ENCODE measurements at places on chromosomes 7 and 10. TPM values are rescaled to one million over a fixed set of nuclear protein-coding genes. Genes with fewer than 3 reads are reported as not detected.

The TDRD1 gene
- not detected for total RNA-seq

The WIPF3 gene
- total RNA-seq: 0.21 TPM

The SCD gene
- 258 TPM for total RNA-seq

The ELOVL3 gene
- total RNA-seq: under 0.01 TPM

The STEAP4 gene
- 2.4 TPM for total RNA-seq

The TMEM176A gene
- total RNA-seq: not detected

The COL28A1 gene
- under 0.01 TPM for total RNA-seq

The RAMP3 gene
- not detected for total RNA-seq

The SPAM1 gene
- total RNA-seq: not detected

The KEL gene
- not detected for total RNA-seq

The LIPN gene
- total RNA-seq: 5.8 TPM

The TACC2 gene
- total RNA-seq: 26.3 TPM

The IKZF1 gene
- not detected for total RNA-seq

Data from nasal cavity respiratory epithelium epithelial cell of viscerocranial mucosa (primary cell).